Putamen (tissue), 1 donor: ENCODE measurements at places on chromosomes 7 and 10.
A peak's percentile ranks its signal among the peaks of the same experiment; 100 is the strongest.

GRCh38 chr10:78450239-78450638, 416.6 kb downstream of the RPS24 start:
- no peak for DNase-seq

GRCh38 chr7:144487901-144488300, 84.4 kb upstream of the NOBOX start:
- no peak for DNase-seq

DNA sequence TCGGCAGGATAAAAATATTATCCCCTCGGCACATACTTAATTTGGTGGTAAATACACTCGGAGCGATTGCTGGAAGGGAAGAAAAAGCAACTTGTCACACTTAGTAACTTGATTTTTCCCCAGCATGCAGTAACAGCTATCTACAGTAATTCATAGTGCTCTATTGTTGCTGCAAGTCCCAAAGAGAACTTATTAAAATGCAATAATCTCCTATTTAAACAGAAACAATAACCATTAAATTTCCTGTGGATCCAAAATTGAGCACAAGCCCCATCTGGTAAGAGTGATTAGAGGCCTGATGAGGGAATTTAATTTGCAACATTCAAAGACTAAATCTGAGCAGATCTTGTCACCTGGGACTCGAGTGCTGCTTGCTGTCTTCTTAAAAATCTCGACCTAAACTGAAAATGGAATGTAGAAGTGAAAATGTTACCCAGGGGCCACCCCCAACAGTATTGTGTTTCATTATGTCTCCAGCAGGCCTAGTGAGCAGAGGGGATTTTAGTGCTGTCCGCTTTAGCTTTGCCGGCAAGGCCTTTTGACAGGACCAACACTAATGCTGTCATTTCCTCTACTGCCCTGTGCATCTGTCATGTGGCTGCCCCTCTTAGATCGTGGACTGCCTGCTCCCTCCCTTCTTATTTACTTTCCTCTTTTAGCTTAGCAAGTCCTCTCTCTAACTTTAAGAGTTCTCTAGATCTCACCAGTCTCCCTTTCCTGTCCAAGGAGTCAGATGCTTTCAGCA, 639.7 kb downstream of the AUTS2 start:
- peak; percentile 16 for DNase-seq

DNA sequence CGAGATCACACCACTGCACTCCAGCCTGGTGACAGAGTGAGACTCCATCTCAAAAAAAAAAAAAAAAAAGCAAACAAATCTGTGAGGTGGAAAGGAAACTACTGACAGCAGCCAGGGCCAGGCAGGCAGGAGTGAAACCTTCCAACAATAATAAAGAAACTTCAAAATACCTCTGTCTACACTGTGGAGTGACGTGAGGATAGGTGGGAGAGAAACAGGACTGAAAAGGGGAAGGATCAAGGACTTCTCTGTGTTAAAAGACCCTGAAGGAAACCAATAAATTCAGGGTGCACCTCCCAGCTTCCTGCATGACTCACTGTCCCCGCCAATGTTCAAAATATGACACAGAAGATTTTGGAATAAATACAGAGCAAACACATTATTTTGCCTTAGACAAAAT, 82.9 kb downstream of the KIAA1549 start:
- no peak for DNase-seq

GRCh38 chr7:127620406-127621233, 2.7 kb upstream of the PAX4 start:
- DNase-seq, result no peak

- DNase-seq, result no peak
Observed at GRCh38 chr10:27736396-27736795, 9.2 kb downstream of the MKX start.

DNA sequence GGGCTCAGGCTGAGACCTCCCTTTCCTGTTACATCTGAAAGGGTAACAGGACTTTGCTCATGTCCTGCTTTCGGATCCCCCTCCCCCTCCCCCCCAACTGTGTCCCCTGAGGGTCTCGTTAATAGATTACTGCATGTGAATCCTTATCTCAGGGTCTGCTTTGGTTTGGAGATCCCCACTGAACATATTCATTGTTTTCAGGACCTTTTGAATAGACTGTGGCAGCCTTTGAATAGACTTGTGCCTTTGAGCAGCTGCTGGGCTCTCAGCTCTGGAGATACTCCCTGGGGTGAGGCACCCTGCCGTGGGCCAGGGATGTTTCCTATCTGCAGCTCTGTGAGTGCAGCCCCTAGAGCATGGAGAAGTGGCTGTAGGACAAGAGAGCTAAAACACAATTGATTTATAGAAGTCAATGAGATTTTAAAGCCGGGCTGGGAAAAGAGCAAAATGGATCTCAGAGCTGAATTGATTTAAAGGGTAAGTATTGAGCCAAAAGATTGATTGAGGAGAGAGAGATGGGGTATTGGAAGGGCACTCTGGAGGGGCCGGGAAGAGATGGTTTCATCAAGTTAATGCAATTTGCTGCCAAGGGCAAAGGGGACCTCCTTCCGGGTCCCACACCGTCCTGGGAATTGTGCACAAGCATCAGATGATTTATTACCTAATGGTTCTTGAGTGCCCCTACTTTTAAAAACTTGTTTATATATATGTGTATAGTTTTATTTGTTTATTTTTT, 9.9 kb downstream of the ARHGAP22 start:
- DNase-seq, result no peak

- no peak for DNase-seq
Observed at GRCh38 chr10:1185911-1186682, 129.9 kb downstream of the WDR37 start.

GRCh38 chr7:1768832-1769231, 98.8 kb downstream of the ELFN1 start:
- no peak for DNase-seq

GRCh38 chr10:48794074-48794473, 109.4 kb downstream of the WDFY4 start:
- no peak for DNase-seq

GRCh38 chr10:98666276-98666675, 219.5 kb upstream of the HPS1 start:
- DNase-seq, result no peak

DNA sequence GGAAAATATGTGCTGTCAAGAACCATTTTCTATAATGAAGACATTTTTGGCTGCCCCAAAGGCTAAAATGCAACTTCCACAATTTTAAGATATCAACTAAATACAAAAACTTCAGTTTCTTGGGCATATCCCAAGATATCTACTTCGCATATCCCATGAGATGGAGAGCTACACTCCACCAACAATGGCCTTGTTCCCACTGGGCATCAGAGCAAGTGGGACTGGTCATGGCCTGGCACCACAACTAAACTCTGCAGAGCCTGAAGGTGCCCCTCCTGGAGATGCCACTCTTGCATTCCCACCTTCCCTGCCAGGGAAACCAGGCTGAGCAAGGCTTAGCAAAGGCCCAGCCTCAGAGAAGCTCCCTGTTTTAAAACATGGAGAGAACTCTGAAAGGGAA, 75.8 kb upstream of the LRRC17 start:
- DNase-seq, result no peak

- DNase-seq, result no peak
Observed at GRCh38 chr10:37474645-37475044, 349.2 kb downstream of the ANKRD30A start.

- no peak for DNase-seq
Observed at GRCh38 chr10:13904064-13904463, 317.3 kb downstream of the PRPF18 start.

DNA sequence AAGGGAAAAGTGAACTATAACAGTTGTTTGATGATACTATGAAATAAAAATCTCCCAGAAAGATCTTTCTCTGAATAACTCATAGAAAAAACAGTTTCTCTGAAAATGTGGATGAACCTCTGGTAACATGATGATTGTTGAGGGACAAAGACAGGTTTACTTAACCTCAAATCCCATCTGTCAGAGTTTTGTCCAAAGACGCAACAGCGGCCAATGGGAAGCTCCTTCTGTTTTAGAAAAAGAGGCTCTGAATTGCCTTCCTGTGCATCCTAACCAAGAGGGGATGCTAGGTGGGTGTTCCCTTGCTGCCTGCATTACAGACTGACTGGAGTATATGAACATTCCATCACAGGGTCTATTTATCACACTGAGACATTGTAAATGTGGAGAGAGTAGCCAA, 8.9 kb upstream of the HYCC1 start:
- DNase-seq, result no peak

- peak; percentile 9 for DNase-seq
Observed at GRCh38 chr7:2978408-2978807, 65.3 kb downstream of the CARD11 start.

- no peak for DNase-seq
Observed at GRCh38 chr10:132705173-132705572, 80.8 kb downstream of the NKX6-2 start.

- no peak for DNase-seq
Observed at GRCh38 chr7:99111591-99111990, 32.3 kb downstream of the SMURF1 start.

GRCh38 chr10:127013211-127013656, 108.0 kb downstream of the DOCK1 start:
- no peak for DNase-seq

GRCh38 chr10:82149674-82150073, 274.7 kb downstream of the NRG3 start:
- no peak for DNase-seq

GRCh38 chr7:85022064-85022697, 164.7 kb downstream of the SEMA3D start:
- DNase-seq, result no peak

GRCh38 chr10:110407301-110408170, 90.2 kb upstream of the DUSP5 start:
- DNase-seq, result no peak

GRCh38 chr7:129556607-129557133, 54.3 kb downstream of the SMKR1 start:
- DNase-seq, result no peak

GRCh38 chr7:39086638-39087360, 109.1 kb downstream of the POU6F2 start:
- DNase-seq, result no peak

- DNase-seq, result peak; percentile 27
Observed at GRCh38 chr10:124197371-124198124, 104.2 kb upstream of the CHST15 start.

DNA sequence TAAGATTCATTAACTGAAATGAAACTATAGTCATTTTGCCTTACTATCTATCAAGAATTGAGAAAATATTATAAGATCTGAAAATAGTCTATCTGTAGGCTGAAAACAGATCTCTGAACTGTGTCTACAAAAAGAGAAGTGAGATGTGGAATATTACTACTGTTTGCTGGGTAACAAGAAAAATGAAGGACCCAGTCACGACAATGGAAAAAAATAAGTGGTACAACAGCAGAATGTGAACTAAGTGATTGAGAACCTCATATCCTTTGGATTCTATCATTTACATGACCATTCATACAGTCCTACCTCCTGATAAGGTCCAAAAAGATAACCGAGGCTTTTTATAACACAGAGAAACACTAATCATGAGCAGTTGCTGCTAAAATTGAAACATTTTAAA, 94.3 kb downstream of the UBE2H start:
- no peak for DNase-seq

- DNase-seq, result no peak
Observed at GRCh38 chr10:111481261-111481826, 404.5 kb downstream of the ADRA2A start.

DNA sequence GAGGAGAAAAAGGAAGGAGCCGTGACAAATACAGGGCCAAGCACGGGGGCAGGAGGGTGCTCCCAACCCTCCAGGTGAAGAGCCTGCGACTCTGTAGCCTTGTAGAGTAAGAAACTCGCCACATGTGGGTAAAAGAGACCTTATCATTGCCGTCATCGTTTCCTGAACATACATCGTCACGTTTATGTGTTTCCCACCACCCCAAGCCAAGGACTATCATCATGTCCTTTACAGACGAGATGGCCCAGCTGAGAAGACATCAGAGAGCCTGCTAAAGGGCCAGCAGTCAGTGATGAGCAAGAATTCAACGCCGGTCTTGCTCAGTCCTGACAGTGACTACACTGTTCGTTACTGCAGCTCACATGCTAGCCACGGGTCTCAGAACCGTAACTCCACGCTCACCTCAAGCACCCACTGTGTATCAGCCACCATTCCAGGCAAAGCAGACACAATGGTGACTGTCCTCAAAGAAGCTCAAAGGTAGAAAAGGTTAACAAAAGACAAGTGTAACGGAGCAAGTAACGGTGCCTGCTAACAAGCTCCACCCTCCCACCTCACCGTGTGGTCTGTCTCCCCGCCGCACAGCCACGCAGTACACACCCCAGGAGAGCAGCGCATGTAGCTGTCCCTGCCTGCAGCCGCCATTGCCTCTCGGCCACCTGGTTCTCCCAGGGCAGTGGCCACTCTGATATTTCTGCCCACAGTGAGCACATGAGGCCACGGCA, 147.8 kb downstream of the MAD1L1 start:
- no peak for DNase-seq

- DNase-seq, result peak; percentile 11
Observed at GRCh38 chr10:26946102-26946811, 85.5 kb upstream of the ABI1 start.

- DNase-seq, result peak; percentile 24
Observed at GRCh38 chr7:130831817-130832481, 97.9 kb upstream of the KLF14 start.

DNA sequence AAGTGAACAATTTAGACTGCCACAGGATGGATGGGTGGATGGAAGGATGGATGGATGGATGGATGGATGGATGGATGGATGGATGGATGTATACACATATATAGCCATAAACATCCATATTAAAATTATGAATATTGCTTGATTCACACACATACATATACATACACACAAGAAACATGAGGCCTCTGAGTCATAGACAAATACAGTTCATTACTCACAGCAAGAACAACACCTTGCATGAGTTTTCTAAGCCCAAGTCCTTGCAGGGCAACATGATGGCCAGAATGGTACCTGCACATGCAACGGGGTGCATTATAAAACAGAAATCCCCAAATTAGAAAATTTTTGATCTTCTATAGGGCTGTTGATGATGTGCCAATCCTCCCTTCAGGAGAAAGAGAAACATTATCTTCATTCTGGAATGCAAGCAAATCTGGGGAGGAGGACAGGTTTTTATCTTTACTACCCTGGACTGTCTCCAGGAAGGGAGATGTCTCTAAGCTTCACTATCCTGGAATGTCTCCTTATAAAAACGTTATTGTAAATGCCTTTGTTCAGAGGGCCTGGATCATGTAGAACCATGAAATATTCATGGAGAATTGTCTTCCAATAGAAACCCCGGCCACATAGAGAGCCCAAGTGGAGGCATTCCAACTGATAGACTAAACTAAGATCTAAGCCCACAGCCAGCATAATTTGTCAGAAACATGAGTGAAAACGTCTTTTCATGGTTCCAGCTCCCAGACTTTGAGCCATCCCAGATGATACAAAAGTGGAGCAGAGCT, 238.6 kb upstream of the LRRN3 start:
- DNase-seq, result no peak

GRCh38 chr10:21363731-21364104, 161.8 kb downstream of the SKIDA1 start:
- DNase-seq, result no peak
